ENCODE measurements at places on chromosomes 12 and 14. TPM values are rescaled to one million over a fixed set of nuclear protein-coding genes. Genes with fewer than 3 reads are reported as not detected.

The CACNA1C gene
- 0.15 TPM for total RNA-seq

The NPAS3 gene
- not detected for total RNA-seq

The LHX5 gene
- total RNA-seq: not detected

The TSPAN8 gene
- total RNA-seq: 0.30 TPM

The NOS1 gene
- total RNA-seq: not detected
